ENCODE measurements at places on chromosomes 7 and 10.

DNA sequence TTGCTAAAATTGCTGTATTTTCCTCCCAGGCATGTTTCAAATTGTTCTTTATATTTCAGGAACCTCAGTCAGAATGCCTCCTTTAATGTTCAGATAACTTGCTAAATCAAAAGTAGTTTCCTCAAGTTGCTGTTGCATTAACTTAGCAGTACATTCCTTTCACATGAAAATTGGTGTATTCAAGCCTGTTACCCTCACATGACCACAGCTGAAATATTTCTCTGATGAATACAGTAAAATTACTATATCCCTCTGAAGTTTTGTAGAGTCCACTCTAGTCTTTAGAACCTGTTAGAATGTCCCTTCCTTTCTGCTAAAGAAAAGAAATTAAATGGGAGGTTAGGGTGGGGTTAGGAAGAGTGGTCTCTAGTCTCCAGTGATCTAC, 24.5 kb upstream of the C1GALT1 start:
- H3K27me3 ChIP-seq, result no peaks in the 10 kb centered on the region
- peak overlapping the region; percentile 28 for H3K4me3 ChIP-seq
- no peaks in the 10 kb centered on the region for H3K36me3 ChIP-seq
- peaks cover 34% of the 10 kb centered on the region for H3K4me1 ChIP-seq
- peak overlapping the region; percentile 56 for H3K27ac ChIP-seq

- H3K4me1 ChIP-seq, result no peaks in the 10 kb centered on the region
- H3K36me3 ChIP-seq, result no peaks in the 10 kb centered on the region
- no peak overlapping the region for H3K4me3 ChIP-seq
- DNase-seq, result no peak
- H3K27me3 ChIP-seq, result no peaks in the 10 kb centered on the region
These were observed 279.5 kb upstream of the AKR1E2 start for GRCh38 chr10:4546500-4546899.

DNA sequence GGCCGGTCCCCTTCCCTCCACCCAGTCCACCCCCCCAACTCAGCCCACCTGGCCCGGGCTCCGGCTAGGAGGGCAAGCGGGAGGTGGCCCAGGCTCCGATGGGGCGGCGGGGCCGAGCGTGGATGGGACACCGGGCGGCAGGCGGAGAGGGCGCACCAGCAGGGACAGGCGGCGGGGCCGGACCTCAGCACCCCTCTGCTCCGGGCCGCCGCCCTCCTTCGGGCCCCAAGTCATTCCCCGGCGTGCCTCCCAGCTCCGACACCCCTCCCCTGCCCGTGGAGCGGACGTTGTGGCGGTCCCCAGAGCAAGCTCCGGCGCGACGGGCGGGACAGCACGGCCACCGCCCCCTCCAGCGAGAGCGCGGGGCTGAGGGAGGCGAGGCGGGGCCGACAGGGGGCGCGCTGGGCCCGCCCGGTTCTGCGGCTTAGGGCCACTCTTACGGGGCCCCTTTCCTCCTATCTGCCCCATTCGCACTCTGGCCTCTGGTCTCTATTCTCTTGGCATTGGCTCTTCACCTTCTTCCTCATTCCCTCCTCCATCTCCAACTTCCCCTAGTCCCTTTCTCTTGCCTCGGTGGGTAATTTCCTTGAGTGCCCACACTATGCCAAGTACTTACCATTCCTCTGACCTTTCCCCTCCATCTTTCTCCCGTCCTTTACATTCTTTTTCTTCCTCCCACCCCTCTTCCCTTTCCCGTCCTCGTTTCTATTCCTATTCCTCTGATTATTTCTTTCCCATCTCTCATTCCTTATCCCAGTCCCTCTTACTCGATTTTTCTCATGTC, 701 bp upstream of the GBX1 start:
- H3K4me3 ChIP-seq, result peak overlapping the region; percentile 55
- no peak overlapping the region for H3K27ac ChIP-seq
- DNase-seq, result peak; percentile 39
- H3K27me3 ChIP-seq, result peaks cover 33% of the 10 kb centered on the region

DNA sequence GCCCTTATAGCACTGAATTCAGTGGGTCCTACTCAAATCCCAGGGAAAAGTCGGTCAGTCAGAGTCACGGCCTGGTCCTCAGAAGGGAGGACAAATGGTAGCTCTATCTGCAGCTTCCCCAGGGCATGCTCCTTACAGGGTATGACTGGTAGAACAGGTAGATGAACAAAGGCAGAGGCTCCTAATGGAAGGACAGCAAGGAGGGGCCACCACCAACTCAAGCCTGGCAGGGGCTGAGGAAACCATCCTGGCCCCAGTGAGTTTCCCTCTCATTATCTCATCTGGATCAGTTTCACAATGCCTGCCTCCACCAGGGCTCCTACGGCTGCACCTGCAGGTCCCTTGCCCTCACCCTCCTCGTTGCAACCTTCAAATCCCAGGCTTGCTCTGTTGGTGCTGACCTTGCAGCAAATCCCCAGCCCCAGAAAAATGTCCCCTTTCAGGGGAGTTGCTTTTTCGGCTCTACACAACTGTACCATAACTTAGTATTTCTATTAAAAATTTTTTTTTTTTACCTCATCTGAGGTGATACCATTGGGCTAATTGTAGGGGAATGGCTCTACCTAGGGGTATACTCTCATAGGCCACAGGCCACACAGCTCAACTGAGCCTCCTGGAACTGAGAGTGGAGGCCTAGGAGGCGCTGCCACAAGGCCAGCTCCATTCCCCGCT, 2.4 kb upstream of the MYO1G start:
- peaks cover 37% of the 10 kb centered on the region for H3K36me3 ChIP-seq
- H3K27ac ChIP-seq, result peak overlapping the region; percentile 93
- no peak overlapping the region for H3K4me3 ChIP-seq
- no peaks in the 10 kb centered on the region for H3K27me3 ChIP-seq

- no peaks in the 10 kb centered on the region for H3K4me1 ChIP-seq
- no peaks in the 10 kb centered on the region for H3K36me3 ChIP-seq
- no peak overlapping the region for H3K27ac ChIP-seq
- H3K27me3 ChIP-seq, result no peaks in the 10 kb centered on the region
- no peak for DNase-seq
These were observed 501.9 kb upstream of the SEMA3D start for GRCh38 chr7:85688712-85689111.
